Cerebellar nuclear complex (tissue), 1 donor: ENCODE measurements at places on chromosomes 1 and 21.

DNA sequence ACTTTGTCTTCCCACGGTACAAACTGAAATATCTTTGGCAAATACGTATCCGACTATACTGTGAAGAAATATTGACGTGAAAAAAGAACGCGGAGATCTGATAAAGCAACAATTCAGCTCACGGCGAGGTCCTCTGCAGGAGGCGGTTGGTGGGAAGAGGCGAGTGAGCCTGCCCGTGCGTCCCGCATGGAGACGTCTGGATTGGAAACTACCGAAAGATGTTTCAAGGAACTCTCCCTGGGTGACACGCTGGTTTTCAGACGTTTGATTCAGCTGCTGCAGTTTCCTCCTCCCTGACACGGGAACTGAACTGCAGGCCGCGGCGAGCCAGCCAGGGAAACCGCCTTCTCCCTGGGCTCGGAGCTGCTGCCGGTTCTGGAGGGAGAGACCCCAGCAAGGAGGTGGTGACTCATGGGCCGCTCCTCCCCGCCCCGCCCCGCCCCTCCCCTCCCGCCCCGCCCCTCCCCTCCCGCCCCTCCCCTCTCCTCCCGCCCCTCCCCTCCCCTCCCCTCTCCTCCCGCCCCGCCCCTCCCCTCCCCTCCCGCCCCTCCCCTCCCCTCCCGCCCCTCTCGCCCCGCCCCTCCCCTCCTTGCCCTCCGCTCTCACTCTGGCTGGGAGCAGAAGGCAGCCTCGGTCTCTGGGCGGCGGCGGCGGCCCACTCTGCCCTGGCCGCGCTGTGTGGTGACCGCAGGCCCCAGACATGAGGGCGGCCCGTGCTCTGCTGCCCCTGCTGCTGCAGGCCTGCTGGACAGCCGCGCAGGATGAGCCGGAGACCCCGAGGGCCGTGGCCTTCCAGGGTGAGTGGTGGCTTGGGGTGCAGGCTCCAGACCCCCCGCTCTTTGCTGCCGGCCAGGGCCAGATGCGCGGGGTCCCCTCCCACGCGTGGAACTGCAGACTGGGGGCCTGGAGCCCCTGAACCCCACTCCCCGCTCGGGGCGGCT, at the start of gene COL6A1:
Gene COL6A1 (plus strand): TSS at position 620 of the 941 bp plus-strand sequence. CDS start 81 bp downstream, at position 701.
- DNase-seq, result peak; percentile 36

- DNase-seq, result no peak
Observed at GRCh38 chr21:16088056-16088455, 358.3 kb downstream of the USP25 start.

GRCh38 chr1:32111789-32112188, 3.9 kb downstream of the KPNA6 start:
- no peak for DNase-seq

- DNase-seq, result no peak
Observed at GRCh38 chr1:10615932-10616671, 141.4 kb downstream of the PEX14 start.

DNA sequence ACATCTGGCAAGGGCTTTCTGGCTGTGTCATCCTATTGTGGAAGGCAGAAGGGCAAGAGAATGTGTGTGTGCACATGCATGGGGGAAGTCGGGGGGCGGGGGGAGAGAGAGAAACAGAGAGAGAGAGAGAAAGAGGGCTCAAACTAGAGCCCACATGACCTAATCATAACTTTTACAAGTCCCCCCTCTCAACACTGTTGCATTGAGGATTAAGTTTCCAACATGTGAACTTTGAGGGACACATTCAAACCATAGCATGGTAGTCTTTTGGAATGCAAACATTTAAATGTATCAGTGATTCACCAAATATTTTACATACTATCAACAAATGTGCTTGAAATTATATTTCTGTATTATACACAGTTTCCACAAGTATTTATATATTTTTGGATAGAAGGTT, 655.4 kb upstream of the B3GALT2 start:
- DNase-seq, result no peak

DNA sequence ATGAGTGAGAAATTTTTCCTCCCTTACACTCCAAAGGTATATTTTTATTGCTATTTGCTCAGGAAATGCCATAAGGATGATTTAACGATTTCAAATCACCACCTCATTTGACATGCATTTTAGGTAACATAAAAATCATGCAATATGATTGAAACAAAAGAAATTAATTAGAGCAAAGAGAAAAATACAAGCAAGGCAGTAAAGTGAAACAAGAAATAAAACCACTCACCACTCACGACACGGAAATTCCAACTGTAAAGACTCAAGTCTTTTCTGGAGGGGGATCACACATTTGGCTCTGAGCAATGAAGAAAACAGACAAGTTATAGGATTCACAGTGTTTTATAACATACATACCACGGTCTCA, 86.8 kb upstream of the ARHGAP29 start:
- no peak for DNase-seq

DNA sequence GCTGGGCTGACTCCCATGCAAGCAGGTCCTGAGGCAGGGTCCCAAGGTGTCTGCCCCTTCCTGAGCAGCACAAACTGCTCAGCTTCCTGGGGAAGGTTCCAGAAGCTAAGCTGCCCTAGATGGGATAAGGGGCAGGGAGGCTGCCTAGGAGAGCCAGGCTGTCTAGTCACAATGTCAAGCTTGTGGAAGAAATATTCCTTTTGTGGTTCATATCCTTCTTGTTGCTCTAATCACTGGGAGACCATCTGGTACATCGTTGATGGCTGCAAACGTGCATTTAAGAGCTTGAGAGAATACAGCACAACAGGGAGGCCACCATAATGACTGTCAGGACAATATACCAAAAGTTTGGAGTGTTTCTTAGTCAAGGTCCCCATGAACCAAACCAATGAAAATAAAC, 67.4 kb downstream of the SLC16A1 start:
- no peak for DNase-seq

GRCh38 chr1:243335292-243335691, 79.5 kb downstream of the SDCCAG8 start:
- no peak for DNase-seq

DNA sequence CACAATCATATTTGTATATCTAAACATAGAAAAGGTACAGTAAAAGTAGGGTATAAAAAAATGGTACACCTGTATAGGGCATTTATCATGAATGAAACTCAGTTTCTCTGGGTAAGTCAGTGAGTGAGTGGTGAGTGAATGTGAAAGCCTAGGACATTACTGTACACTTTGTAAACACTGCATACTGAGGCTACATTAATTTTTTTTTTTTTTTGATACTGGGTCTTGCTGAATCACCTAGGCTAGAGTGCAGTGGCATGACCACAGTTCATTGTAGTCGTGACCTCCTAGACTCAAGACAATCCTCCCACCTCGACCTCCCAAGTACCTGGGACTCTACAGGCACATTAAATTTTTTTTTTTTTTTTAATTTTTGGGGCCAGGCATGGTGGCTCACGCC, 27.8 kb downstream of the FBXO28 start:
- no peak for DNase-seq

DNA sequence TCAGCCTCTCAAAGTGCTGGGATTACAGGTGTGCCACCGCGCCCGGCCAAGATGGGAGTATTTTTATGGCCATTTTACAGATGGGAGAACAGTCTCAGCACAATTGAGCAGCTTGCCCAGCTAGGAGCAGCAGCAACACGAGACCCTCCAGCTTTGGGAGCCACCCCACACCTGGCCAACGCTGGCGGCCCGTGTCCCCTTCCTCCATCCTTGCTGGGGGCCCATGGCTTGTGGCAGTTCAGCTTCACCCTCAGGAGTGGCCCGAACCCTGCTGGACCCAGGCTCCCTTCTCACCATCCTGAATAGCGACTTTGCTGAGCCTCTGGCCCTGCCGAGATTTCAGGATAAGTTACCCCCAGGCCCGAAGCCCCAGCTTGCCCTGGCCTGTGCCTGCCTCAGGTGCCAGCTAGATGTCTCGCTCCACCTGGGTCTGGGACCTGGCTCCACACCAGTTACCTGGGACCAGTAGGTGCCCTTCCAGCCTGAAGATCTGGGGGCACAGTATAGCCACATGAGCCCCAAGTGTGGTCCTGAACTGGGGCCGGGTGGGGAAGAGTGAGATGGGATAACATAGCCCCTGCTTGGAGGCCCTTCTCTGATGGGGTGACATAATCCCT, 19.2 kb downstream of the SLC66A1 start:
- no peak for DNase-seq

DNA sequence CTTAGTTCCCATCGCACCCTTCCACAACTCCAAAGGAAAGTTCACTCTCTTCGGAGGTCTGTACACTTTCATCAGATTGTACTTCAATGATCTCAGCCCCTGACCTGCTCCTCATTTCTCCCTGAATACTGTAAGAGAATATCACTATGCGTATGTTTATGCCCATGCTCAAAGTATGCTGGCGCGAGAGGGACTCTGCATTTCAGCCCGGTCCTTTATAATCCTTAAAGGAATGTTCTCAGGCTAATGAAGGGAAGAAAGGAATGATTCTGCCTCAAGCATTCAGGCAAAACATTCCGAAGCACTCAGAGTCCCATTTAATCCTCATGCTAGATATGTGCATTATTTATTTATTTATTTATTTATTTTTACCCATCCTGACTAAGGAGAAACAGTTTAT, 76.8 kb downstream of the PLD5 start:
- no peak for DNase-seq

DNA sequence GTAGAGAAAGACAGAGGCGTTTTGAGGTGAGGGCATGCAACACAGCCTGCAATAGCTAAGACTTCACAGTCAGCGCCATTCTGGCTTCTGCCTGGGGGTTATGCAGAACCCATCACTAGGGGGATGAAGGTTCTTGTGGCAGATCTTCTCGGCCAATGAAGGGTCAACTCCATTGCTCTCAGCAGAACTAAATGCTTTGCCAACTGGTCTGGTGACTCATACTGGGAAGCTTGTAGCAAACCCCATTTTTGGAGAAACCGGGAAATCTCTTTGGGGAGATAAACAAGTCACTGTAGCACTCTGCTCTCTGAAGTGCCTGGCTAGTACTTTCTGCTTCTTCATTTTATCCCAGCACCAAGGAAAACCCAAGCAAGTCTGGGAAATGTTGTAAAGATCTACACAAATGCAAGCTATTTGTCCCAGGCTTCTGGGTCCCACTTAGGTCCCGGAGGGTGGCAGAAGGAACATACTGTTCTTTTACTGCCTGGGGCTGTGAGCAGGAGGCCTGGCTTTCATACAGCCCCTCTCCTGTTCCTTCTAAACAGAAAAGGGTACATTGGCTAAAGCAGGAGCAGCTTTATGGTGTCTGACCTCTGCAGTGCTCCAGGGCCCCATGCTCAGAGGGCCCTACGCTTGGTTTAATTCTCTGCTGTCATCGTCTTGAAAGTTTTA, 28.8 kb downstream of the SHISA4 start:
- DNase-seq, result no peak

DNA sequence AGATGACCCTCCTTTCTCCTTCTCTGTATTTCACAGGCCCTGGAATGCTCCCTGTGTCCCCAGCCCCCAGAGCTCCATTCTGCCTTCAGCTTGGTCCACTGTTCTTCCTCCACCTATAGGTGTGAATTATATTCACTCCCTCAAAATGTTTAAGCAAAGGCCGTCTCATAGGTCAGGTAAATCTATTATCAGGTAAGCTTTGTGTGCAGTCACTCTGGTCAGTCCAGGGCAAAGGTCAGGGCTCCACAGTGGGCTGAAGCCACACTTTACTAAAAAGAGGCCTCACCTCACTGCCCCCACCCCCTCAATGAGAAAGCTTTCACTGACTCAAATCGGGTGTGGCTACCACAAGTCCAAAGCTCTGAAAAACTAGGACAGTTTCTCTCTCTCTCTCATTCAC, 65.9 kb downstream of the DNTTIP2 start:
- no peak for DNase-seq

DNA sequence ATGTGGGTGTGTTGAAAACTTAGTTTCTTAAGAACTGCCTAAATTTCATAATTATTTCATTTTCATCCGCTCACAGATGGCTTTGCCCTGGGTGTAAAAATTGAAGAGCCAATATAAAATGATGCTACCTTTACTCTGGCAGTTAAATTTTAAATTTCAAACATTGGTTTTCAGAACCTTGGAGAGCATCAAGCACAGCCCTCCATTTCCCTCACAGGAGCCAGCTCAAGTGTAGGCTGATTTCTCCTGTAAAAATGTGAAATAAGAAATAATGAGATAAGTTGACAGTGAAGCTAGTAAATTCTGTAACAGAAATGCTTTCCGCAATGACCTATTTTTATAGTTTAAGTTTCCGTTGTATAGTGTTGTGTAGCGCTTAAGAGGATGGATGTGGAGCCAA, 53.9 kb upstream of the AKT3 start:
- DNase-seq, result no peak

DNA sequence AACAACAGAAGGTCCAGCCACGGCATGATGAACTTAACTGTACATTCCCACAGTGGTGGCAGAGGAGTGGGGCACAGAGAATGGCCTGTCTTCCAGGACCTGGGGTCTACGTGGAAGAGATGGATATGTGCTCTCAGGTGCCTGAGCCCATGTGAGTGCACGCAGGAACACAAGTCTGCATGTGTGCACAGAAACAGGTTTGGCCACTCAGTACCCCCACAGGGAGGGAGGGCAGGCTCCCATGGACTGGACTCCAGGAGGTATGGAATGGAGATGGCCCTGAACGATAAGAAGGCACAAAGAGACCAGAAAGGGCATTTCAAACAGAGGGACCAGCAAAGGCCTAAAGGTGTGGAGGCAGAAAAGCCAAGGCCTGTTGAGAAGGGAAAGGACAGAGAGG, 10.8 kb downstream of the COL9A2 start:
- DNase-seq, result no peak

- DNase-seq, result no peak
Observed at GRCh38 chr1:177383715-177384114, 213.0 kb downstream of the BRINP2 start.

- no peak for DNase-seq
Observed at GRCh38 chr1:2372551-2373490, 18.5 kb downstream of the MORN1 start.

- no peak for DNase-seq
Observed at GRCh38 chr1:89957107-89957506, 37.8 kb upstream of the ZNF326 start.

DNA sequence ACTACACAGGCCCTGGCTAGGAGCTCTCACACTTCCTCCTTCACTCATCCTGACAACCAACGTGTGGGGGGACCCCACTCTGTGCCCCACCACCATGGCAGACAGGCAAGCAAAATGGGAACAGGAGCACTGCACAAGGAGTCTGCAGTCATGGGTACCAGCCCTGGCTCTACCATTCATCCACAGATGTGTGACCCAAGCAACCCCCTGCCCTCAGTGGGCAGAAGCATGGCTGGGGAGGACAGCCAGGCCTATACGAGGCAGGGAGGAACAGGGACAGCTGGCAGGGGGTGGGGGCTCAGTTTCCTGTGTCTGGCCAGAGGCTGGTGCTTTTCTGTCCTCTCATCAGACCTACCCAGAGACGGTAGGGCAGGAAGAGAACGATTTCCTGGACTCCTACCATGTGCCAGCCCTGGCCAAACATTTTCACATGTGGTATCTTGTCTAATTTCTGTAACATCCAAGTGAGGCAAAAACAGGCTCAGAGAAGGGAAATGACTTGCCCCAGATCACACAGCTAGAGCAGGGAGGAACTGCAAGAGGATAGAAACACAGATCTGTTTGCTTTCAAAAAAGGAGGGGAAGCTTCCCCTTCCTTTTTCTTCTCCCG, 178.0 kb downstream of the HIVEP3 start:
- no peak for DNase-seq

DNA sequence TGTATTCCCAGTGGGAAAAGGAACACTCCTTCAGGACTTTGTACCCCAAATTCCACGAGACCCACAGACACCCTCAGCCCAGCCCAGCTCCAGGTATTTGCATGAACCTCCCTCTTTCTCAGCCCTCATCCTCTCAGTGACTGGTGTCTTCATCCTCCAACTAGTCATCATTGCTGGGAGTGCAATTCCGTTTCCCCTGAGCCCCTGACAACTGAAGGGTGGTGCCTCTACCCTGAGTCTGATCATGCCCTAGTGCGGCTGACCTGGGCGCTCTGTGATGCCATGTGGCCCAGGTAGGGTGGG, 3.8 kb upstream of the ZNF692 start:
- DNase-seq, result no peak

GRCh38 chr1:89195476-89195875, 3.3 kb downstream of the GBP4 start:
- no peak for DNase-seq
